ENCODE measurements at places on chromosomes 1 and 21. TPM values are rescaled to one million over a fixed set of nuclear protein-coding genes. Genes with fewer than 3 reads are reported as not detected.

Gene KCNA10
- polyA plus RNA-seq: 0.19 TPM

Gene THEM5
- polyA plus RNA-seq: 0.75 TPM

Gene HAX1
- 66.9 TPM for polyA plus RNA-seq

Gene BRDT
- not detected for polyA plus RNA-seq

Gene ITSN1
- 45.7 TPM for polyA plus RNA-seq

Gene CFHR2
- polyA plus RNA-seq: not detected

Gene LCE2B
- not detected for polyA plus RNA-seq

Gene OR10J1
- not detected for polyA plus RNA-seq

Gene GPATCH3
- polyA plus RNA-seq: 12.3 TPM

Gene ITGB2
- polyA plus RNA-seq: 8.0 TPM

Gene OR2L13
- not detected for polyA plus RNA-seq

Gene GPATCH2
- 13.5 TPM for polyA plus RNA-seq

Gene ASAP3
- 51.9 TPM for polyA plus RNA-seq

Gene NCF2
- 6.7 TPM for polyA plus RNA-seq

Gene ARID1A
- polyA plus RNA-seq: 154 TPM

Gene KCNE2
- polyA plus RNA-seq: 0.85 TPM

Gene SYCP1
- not detected for polyA plus RNA-seq

Gene DDAH1
- polyA plus RNA-seq: 73.8 TPM

Gene PRR9
- polyA plus RNA-seq: not detected

Gene RNU1-4
- polyA plus RNA-seq: not detected

Gene TRPM2
- 1.5 TPM for polyA plus RNA-seq

Gene ERI3
- not detected for polyA plus RNA-seq

Gene KLHDC9
- not detected for polyA plus RNA-seq

Gene NR1I3
- 1.1 TPM for polyA plus RNA-seq

Gene CYP4A11
- polyA plus RNA-seq: not detected

Gene PDIK1L
- polyA plus RNA-seq: 7.6 TPM

Gene NR5A2
- 2.3 TPM for polyA plus RNA-seq

Gene PTGER3
- polyA plus RNA-seq: 0.75 TPM

Gene IQGAP3
- 7.9 TPM for polyA plus RNA-seq

Gene ASCL5
- polyA plus RNA-seq: 0.41 TPM

Gene OR2AK2
- polyA plus RNA-seq: not detected

Gene C8B
- polyA plus RNA-seq: not detected

Gene KRTAP11-1
- not detected for polyA plus RNA-seq

Gene CELA2A
- not detected for polyA plus RNA-seq

Gene PKNOX1
- 18.6 TPM for polyA plus RNA-seq

Gene OR2T5
- not detected for polyA plus RNA-seq

Gene SPATA21
- 0.27 TPM for polyA plus RNA-seq

Gene AMIGO1
- 16.8 TPM for polyA plus RNA-seq

Gene C1orf105
- polyA plus RNA-seq: 142 TPM

Gene C1orf141
- not detected for polyA plus RNA-seq

Gene KRTAP10-10
- polyA plus RNA-seq: not detected

Gene DMRTA2
- not detected for polyA plus RNA-seq

Gene IL19
- polyA plus RNA-seq: not detected

Gene PBX1
- polyA plus RNA-seq: 92.3 TPM

Gene PDZK1IP1
- polyA plus RNA-seq: not detected

Gene SLC16A4
- 14.1 TPM for polyA plus RNA-seq

Gene SPATA1
- not detected for polyA plus RNA-seq
